ENCODE measurements at places on chromosomes 3 and 15.

- no peak for DNase-seq
These were observed 20.8 kb downstream of the FEM1B start for GRCh38 chr15:68298336-68298735.

- DNase-seq: no peak
These were observed 2.7 kb downstream of the ZIC1 start for GRCh38 chr3:147411815-147412241.

- DNase-seq: no peak
These were observed 96.4 kb upstream of the SLCO2A1 start for GRCh38 chr3:134126153-134126552.

DNA sequence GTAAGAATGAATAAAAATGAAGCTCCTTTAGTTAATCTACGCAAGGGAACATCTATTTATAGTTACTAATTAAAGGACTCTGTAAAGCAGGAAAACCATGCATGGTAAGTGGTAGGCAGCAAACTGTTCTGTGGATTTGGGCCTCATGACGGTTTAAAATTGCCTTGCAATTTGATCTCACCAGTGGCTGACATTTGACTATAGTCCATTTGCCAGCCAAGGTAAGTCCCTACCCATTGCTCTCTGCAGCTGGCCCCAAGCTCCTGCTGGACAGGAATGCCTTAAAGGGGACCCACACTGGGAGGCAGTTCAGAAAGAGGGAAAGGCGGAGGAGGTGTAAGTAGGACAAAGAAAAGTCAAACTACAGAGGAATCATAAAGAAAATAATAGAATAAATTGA lies 203.3 kb downstream of the PLCL2 start:
- no peak for DNase-seq

DNA sequence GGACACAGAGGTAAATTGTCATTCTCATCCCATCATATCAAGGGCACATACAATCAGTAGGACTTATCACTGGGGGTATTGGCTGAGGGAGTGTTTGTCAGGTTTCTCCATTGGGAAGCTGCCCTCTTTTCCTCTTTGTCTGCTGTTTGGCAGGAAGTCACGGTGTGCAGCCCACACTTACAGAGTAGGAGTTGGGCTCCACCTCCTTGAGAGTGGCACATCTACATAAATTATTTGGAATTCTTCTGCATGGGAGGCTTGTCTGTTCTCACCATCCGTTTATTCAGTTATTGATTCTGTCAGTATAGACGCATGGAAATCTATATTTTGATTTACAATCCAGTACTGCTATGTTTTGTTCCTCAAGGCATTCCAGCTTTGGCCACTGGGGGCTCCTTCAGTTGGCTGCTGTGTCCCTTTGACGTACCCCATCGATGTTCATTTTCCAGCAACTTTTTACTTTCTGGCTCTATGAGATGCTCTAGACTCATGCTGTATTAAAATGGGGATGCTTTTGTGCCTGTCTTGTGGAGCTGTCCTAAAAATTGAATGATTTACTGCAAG lies 200.3 kb downstream of the SLCO3A1 start:
- no peak for DNase-seq

- DNase-seq: no peak
These were observed 128.7 kb downstream of the SNRK start for GRCh38 chr3:43415088-43415487.

DNA sequence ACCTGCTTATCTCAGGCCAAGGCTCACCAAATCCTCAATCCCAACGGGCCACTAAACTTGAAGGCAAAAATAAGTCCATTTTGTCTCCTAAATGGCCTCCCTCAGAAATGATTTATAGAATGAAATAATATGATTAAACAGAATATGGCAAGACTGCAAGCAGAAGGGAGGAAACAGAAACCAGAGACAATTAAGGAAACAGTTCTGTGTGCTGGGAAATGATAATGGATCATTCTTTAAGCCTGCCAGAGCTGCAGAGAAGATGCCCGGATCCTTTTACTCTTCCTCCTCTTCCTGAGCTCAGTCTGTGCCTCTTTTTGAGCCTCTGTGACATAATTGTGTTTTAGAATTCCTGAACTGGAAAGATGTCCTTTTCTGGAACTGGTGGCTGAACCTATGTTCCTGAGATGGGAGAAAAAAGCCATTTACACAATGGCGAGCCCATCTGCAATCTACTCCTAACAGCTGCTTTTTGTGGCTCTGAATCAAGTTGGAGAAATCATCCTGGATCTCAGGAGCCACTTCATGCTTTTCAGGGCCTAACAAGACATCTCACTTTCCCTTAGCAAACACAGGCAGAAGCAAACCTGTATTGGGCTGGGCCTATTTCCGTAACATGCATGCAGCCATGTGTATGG lies 2.8 kb upstream of the ABHD2 start:
- no peak for DNase-seq

- DNase-seq: no peak
These were observed 453 bp upstream of the CCDC14 start for GRCh38 chr3:123961508-123961856.

DNA sequence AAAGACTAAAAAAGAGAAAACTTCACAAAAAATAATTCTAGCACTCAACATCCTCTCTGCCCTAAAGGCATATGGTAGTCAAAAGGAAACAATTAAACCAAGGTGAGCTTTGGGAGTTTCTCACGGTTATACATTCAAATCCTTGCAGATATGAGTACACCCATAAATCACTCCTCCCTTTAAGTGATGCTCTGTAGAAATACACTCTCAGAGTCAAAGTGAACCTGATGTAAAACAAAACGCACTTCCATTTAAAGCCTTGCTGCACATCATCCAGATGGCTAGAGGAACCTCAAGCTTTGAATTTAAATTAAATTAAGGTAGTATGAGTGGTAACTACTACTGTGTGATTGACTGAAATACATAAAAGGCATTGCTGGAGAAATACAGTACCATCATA lies 36.0 kb upstream of the AADAC start:
- no peak for DNase-seq

DNA sequence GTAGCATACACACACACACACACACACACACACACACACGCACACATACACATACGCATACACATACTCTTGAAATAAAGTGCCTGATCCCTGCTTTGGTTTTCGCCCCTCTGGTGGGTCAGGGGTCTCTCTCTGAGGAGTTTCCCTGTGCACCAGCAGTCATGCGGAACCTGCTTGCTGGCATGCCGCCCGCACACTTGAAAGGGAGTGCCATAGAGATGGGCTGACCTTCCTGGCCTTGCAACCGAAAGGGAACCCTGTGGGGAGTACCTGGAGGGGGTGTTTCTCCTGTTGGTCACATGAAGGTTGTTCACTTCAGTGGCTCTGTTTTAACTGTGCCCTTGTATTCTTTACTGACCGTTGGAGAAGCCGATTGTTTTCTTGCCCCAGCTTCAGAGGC lies 752.3 kb downstream of the NR2F2 start:
- DNase-seq: no peak

DNA sequence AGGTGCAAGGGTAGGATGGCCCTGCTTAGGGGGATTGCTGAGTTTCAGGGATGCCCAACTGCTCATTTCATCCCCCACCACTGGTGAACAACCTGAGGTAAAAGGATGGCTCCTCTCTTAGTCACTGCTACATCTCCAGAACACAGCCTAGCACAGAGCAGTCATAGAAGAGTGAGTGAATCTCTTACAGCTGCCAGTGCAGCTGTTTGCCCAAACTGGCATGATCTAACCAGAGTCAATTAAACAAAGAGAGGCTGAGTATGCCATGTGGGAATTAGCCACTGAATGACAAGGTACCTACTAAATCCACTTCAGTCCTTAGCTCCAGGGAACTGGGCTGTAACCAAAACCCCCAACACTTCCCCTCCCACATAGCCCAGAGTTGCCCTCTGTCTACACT lies 6.8 kb upstream of the NCKIPSD start:
- DNase-seq: no peak

GRCh38 chr3:71580636-71581456 lies 2.7 kb downstream of the FOXP1 start:
- DNase-seq: no peak

GRCh38 chr3:70889162-70890019 lies 577.0 kb upstream of the MDFIC2 start:
- DNase-seq: no peak

DNA sequence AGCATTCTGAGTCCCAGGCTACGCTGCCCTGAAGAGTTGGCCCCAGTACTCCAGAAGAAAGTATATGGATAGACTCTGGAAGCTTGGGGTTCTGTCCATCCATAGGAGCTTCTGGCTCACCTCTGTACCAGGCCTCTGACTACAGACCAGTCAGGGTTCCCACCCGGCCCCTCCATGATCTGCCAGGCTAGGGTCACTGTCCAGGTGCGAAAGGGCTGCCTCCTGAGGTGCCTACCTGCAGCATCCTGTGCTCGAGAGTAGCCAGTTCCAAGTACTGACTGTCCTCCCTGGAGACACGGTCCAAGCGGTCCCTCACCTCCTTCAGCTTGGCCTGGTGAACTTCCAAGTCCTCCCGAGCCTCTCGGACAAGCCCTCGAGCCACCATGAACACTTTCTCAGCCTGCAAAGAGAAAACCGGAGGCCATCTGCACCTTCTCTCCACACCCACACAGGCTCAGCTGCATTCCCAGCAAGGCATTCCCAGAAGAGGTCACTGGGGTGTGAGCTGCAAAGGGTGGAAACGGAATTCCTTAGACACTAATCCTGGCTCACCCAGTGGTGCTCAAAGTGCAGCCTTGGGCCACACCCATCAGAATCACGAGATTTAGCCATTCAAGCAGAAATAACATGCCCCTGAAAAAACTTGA lies 3.7 kb upstream of the PLXNB1 start:
- no peak for DNase-seq

- no peak for DNase-seq
These were observed 44.6 kb downstream of the CMTM6 start for GRCh38 chr3:32457971-32458471.

GRCh38 chr15:70556151-70556741 lies 207.1 kb downstream of the UACA start:
- no peak for DNase-seq

All from activated naive CD4-positive, alpha-beta T cell (primary cell).